SHP77 (cell line): ENCODE measurements at places on chromosomes 11 and 22.
A peak's percentile ranks its signal among the peaks of the same experiment; 100 is the strongest.

DNA sequence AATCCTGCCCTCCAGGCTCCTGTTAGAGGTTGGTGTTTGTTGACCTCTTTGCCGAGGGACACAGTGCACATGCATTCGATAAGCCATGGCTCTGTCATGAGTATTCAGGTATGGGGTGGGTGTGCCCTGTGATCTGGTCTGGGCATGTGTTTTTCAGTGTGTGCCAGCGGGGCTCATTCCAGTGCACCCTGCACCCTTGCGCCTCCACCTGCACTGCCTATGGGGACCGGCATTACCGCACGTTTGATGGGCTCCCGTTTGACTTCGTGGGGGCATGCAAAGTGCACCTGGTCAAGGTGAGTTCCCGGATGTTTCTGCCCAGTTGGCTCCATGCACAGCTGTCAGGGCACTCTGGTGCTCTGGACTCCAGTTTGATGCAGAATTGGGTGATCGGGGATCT lies 44.2 kb downstream of the OTOG start:
- no peak for DNase-seq

GRCh38 chr11:35520376-35520775 lies 5.0 kb downstream of the PAMR1 start:
- DNase-seq: no peak

DNA sequence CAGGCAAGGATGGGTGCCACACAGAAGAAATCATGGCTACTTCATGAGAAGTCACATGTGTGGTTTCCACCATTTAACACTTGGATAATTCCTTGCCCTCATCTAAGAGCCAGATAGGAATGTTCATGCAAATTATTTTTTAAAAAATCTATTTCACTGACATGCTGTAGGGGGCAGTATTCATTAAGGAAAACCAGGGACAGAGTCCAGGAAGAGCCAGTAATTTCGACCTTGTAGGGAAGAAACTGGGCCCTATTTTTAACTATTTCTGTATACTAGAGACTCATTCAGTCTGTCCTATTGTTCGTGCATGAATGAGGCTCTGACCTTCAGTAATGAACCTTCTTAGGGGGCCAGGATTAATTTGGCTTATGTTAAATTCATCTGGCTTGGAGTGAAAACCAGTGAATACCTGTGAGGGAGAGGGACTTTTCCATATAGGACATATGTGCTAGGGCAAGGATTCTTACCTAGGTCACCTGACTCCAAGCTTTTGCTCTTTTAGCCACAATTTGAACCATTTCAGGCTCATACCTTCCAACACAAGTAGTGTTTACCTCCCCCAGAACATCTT lies 192.7 kb downstream of the NAV2 start:
- DNase-seq: peak; percentile 10

DNA sequence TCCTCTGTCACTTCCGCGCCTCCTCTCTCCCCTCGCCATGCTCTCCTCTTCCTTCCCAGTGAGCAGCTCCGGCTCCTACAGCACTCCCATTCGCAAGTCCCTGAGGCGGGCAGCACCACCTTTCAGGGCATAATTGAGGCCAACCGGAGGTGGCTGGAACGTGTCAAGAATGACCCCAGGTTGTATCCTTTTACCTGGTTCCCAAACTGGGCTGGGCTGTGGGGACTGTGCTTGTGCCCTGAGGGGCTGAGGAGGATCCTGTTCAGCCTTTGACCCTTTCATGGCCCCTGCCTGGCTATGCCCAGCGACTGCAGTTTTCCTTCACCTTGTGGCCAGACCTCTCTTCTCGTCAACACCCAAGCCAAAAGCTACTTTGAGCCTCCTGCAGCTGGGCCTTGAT lies 84.1 kb downstream of the CEP164 start:
- no peak for DNase-seq

- peak; percentile 20 for DNase-seq
Observed at GRCh38 chr11:95337175-95337957, 106.4 kb upstream of the SESN3 start.

GRCh38 chr22:47090591-47091245 lies 328.3 kb downstream of the TBC1D22A start:
- DNase-seq: no peak

DNA sequence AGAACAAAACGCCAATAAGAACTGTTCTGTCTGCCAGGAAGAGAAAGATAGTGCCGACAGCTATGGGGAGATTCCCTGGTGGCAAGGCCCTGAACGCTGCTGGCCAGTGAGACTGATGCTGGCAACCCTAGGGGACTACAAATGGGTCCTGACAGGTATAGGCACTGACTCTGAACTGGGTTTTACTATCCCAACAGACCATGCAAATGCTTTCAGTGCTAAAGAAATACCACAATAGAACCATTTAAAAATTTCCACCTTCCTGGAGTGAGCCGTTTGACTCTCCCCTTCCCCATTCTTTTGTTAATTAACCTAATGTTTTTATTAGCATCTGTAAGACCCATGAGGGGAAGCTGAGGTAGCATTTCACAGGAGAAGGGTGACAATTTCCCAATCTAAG lies 25.7 kb downstream of the USP28 start:
- no peak for DNase-seq

DNA sequence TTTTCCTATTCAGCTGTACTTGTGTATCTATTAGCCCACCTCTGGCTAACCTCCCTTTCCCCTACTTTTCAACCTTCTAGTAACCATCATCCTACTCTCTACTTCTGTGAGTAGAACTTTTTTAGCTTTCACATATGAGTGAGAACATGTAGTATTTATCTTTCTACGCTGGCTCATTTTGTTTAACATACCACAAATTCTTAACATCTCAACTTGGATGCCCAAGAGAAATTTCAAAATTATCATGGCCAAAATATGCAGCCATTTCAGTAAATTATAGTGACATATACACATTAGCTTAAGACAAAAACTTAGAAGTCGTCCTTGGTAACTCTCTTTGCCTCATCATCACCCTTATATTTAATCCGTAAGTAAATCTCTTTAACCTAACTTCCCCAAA lies 34.7 kb downstream of the LUZP2 start:
- no peak for DNase-seq

DNA sequence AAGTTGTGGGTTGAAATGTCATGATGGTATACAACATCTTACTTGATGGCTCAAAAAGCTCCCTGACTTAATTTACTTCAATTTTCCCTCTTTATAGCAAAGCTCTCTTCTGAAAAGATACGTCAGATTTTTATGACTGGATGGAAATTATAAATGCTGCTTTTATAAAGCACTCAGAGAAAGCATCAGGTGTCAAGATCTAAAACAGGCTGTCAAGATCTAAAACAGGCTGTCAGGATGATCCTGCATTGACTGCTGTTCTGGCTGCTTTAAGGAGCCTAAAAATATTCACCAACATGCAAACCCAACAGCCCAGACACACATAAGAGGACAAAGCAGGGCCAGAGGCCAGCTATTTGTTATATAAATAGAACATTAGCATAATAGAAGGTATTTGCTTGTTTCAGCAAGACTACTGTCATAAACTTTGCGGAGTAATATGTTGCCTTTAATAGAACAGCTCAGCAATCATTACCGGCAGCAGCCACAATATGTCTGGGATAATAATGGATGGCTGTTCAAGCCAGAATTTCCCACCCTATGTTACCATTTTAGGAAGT lies 77.3 kb upstream of the ANO5 start:
- no peak for DNase-seq

- DNase-seq: no peak
Observed at GRCh38 chr11:62958547-62959421, 26.0 kb downstream of the SLC22A6 start.

DNA sequence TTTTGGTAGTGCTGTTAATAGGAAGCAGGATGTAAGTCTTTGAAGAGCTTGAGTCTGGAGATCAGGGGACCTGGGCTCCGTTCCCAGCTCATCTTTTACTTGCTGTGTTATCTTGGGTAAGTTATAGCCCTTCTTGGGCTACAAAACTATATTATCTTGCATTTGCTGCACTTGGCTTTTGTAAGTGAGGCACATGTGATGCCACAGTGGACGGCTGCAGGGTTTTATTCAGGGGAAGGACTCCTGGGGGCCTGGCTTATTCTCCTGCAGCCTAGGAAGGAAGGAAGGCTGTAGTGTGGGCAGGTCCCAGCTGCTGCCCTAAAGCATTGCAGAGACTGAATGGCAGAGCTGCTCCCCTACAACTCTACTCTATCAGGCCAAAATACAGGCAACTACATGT lies 6.4 kb downstream of the CD82 start:
- no peak for DNase-seq

DNA sequence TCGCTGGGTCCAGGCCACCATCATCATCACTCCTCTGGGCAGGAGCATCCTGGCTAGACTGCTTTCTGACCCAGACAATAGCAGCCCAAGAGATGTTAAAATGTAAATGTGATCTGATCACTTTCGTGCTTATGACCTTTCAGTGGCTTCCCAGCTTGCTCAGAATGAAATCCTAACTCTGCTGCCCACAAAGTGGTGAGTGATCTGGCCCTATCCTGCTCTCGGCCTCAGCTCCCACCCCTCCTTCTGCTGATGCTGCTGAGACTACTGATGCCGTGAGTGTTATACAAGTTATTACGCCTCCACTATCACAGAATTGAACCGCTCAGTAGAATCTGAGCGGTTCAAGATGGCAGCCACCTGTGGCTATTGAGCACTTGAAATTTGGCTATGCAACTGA lies 26.2 kb downstream of the ELF5 start:
- no peak for DNase-seq

DNA sequence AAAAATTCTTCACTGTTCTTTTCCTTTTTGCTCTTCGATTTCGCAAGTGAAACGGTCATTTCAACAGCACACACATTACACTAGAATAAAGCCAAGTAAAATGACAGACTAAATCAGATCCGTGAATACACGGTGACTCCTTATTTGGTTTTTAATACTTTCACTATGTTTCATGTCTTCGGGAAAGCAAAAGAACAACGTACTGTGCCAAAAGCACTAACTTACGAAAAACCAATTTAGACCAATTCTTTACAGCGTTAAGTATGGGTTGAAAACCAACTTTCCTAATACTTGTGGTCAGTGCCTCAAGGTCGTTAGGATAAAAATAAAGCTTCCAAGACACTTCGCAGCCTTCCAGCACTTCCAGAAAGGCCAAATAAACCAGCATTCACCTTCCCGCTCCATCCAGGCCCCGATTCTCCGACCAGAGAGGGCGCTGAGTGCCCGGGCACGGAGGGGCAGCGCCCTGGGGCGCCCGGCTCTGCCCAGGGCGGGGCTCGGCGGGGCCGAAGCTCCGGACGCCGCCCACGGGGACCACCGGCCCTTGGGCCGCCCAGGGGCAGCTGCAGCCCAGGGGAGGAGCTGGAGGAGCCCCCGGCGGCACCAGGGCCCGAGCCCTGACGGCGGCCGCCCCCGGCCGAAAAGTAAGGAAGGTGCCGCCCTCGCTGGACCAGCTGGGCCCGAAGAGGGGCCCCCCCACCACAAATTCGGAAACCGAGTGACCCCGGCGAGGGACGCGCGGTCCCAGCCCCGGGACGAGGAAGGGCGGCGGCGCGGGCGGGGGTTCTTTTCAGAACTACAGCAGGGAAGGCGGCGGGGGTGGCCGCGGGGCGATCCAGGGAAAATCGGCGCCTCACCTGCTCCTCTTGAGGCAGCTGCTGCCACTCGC lies 499 bp downstream of the ATL3 start:
- no peak for DNase-seq

DNA sequence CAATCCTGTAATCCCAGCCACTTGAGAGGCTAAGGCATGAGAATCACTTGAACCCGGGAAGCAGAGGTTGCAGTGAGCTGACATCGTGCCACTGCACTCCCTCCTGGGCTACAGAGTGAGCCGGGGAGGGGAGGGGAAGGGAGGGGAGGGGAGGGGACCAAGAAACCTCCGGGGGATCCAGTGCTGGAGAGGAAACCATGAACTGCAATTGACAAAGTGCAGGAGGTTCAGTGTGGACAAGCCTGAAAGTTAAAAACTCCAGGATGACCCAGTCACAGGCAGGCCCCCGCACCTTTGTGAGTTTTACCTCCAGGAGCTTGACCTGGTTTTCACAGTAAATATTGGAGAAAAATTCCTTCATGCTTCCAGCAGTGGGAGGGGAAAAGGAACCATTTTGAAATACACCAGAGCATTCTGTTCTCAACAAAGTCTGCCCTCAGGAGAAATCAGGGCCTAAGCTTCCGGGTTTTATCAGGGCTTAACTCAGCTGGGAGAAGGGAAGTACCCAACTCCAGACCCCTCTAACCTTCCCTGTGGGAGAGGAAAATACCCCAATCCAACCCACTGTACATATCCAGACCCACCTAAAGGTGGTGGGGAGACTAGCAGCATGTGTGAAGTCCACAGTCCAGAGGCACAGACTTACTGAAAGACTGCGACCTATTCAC lies 15.5 kb upstream of the ZFTA start:
- DNase-seq: no peak

DNA sequence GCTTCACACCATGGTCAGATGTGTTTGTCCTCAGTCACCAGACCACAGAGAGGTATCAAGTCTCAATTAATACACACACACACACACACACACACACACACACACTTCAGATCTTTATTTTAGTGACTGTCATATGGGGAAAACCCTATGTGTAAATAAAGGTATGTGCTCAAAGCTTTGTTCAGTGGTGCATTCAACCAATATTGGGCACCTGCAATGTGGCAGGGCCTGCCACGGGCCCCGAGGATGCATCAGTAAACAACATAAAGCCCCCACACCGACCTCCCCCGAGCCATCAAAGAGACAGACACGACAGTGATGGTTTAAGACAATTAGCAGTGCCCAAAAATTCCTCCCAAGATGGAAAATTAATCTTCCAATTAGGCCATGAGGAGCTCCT lies 51.6 kb downstream of the SHANK2 start:
- no peak for DNase-seq

- DNase-seq: peak; percentile 72
Observed at GRCh38 chr11:72642884-72643522, 31.2 kb downstream of the PDE2A start.

DNA sequence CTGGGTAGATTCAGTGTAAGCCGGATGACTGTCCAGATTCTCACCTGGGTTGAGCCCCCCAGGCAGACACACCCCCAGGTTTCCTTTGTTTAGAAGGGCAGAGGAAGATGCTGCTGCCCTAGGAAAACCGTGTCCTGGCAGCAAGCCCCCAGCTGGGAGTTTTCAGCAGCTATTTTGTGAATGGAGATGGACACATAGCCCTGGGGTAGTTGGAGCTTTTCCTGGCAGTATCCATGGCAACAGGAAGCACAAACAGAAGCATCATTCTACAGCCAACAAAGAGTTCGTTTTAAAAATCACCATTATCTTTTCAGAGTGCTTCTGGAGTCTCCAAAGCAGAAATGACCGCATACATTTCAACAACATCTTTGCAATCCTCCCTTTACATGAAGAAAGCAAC lies 245.5 kb downstream of the BRD1 start:
- DNase-seq: no peak

- DNase-seq: no peak
Observed at GRCh38 chr11:132587716-132588115, 944.6 kb downstream of the OPCML start.
